Vagina (tissue), 2 donors: ENCODE measurements at places on chromosomes 3 and 15.

DNA sequence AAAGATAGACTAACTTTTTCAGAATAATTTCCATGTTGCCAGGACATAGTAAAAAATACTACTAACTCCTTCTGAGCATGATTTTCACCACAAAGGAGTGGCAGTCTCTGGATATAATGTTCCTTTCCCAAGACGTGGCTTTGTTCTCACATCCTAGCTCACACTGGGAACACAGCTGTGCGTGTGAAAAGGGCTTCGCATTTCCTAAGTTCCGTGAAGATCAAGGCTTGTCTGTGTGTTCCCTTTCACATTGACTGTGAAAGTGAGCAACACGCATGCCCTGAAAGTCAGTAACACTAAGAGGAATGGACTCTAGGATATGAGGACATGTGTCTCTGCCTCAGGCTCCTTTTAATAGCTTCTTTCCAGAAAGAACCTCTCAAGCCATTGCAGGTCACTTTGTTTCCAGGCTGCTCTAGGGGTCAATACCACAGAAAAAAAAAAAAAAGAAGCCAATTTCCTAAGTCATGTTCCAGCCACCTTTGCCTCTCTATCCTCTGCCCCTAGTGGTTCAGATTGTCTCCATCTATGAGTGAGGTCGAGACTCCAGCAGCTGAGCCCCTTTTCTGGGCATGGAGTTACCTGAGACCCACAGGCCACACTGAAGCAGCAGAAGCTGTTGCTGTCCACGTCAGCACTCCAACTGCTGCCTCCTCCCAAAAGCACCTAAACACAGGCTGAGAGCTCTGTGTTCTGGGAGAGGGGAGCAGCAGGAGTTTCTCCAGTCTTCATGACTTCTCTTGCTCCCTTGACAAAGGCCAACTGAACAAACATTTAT is 355.9 kb downstream of the RSL24D1 start:
- DNase-seq: no peak

- DNase-seq: no peak
These were observed 421 bp downstream of the BMF start for GRCh38 chr15:40108061-40108854.

DNA sequence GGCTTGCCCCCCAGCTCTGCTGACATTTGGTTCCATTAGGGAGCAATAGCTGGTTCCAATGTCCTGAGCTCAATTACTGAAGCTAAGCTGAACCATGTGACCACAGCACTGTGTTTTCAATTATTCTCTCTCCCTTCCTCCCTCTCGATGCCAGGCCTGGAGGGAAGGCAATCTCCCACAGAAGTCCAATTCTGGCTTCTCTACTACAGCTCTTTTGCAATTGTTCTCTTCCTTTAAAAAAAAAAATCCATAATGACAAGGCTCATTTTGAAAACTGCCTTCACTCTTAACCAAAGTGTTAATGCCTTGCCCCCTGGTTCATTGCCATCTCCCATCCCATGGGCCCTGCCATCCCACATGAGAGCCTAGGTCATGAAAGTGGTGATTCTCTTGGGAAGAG is 24.8 kb downstream of the IL16 start:
- no peak for DNase-seq

- DNase-seq: no peak
These were observed 35.7 kb downstream of the CCDC80 start for GRCh38 chr3:112605285-112605684.

DNA sequence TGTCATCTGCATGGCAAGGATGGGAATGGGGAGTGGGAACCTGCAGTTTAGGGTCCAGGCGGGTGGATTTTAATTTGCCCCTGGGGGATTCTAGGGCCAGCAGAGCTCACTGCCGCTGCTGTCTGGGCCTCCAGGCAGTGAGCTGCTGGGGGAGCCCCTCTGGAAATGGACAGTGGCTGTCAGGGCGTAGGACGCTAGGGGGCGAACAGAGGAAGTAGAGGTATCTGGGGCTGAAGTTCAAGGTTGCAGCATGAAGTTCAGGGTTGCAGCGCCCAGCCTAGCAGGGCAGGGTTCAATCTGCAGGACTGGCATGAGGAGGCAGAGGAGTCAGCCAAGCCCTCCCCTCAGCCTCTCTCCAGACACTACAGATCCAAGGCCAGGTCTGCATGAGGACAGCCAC is 49.5 kb downstream of the APBA2 start:
- no peak for DNase-seq

DNA sequence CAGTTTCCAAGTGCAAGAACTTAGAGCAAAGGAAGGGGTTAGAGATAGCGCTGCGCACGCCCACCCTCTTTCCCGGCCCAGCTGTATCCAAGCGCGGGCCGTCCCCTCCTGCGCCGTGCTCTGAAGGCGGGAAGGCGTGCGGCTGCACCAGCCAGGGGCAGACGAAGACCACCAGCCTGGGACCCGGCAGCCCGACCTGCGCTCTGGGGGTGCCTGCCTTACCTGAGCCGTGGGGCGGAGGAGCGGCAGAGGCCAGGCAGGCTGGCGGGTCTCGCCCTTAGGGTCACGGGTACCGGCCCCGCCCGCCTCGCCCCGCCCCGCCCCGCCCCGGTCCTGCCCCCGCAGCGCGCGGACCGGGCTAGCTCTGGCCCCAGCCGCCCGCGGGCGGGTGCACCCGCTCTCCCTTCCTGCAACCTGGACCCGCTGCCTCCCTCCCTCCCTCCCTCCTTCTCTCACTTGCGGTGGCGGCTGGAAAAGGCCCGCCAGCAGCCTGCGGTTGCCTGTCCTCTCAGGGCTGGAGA is at the start of gene WDR72:
Gene WDR72, minus strand, starts transcription at position 253 of the 521 bp plus-strand sequence. CDS start 26,514 bp downstream, outside the sequence.
- DNase-seq: no peak

DNA sequence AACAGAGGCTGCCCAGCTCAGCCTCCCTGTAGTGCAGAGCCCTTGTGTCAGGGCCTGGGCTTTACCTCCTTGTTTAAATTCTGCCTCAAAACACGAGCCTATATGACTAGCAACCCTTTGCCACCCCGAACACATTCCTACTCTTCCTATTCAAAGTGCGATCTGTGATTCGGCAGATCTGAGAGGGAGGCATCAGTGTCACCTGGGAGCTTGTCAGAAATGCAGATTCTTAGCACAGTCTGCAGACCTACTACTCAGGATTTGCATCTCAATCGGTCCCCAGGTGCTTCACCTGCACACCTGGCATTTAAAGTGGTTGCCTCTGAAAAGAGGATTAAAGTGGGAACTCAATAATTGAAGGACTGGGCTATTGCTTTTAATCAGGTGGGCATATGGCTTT is 273.2 kb upstream of the TOPAZ1 start:
- DNase-seq: no peak

- no peak for DNase-seq
These were observed 6.8 kb upstream of the RTP2 start for GRCh38 chr3:187709155-187709554.

DNA sequence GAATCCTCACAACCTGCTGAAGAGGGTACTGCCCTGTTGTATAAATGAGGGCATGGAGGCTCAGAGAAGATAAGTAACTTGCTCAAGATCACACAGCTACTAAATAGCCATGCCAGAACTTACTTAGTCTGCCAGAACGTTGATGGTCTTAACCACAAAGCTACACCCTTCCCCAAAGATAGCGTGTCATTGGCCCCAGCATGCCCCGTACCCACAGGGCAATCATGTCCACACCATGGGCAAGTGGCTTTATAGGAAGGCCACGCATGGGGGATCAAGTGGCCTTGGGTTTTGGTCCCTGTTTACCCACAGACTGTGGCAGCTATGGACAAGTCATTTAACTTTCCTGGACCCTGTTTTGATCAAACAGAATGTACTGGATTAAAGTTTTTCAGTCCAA is 15.9 kb upstream of the ARHGEF3 start:
- DNase-seq: no peak

GRCh38 chr3:160810362-160811236 is 54.6 kb downstream of the PPM1L start:
- DNase-seq: no peak

DNA sequence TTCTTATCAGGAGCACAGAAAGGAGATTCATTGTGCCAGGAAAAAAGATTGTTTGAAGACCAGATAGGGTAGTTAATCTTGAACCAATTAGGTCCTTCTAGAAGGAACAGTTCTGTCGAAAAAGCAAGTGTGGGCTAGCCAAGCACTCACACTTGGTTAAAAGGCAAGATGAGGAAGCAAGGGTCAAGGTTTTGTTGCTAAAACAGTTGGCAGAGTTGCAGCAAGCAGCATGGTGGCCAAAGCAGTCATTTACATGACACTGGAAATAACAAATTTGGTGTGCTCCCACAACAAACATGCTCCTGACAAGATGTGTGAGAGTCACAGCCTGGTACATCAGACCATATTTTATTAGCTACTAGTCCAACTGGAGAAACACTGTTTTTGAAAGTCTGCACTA is 228.0 kb upstream of the CFAP20DC start:
- no peak for DNase-seq
